ENCODE measurements at places on chromosomes 3 and 15.
A peak's percentile ranks its signal among the peaks of the same experiment; 100 is the strongest.

DNA sequence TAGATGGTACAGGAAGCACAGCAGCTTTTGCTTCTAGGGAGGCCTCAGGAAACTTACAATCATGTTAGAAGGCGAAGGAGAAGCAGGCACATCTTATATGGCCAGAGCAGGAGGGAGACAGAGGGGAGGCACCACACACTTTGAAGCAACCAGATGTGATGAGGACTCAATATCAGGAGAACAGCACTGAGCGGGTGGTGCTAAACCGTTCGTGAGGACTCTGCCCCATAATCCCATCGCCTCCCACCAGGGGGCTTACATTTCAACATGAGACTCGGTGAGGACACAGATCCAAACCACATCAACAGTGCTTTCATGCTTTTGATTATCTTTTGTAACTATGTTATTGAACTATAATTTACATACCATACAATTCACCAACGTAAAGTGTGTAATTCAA lies 7.6 kb upstream of the TMEM44 start:
- DNase-seq: peak; percentile 7

DNA sequence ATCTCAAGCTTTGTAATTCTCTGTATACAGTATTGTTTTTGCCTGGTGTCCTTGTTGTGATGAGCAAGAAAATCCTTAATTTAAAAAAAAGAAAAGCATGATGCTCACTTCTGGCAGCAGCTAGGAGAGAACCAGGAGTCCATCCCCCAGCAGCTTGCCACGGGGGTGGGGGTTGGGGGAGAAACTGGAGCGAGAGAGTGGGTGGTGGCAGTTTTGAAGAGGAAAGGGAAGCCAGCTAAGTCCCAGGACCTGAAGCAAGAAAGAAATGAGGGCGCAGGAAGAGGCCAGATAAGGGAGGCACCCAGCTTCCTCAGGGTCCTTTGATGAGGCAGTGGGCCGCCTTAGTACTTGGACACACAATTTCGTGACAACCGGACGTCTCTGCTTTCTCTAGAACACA lies 23.5 kb downstream of the CHAC1 start:
- DNase-seq: no peak

GRCh38 chr3:24475925-24476324 lies 18.7 kb downstream of the THRB start:
- no peak for DNase-seq

DNA sequence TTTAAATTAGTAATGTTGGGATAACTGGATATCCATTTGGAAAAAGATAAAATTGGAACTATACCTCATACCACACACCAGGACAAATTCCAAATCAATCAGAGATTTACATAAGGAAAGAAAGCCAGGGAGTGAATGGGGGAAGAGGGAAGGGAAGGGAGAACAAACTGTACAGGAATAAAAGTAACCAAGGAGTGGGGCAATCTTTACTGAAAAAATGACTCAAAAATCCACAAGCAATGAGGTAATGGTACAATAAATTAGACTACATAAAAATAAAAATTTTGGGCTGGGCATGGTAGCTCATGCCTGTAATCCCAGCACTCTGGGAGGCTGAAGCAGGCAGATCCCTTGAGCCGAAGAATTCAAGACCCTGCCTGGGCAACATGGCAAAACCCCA lies 82.6 kb downstream of the MLH1 start:
- no peak for DNase-seq

GRCh38 chr3:115627180-115628074 lies 4.1 kb downstream of the GAP43 start:
- DNase-seq: no peak

DNA sequence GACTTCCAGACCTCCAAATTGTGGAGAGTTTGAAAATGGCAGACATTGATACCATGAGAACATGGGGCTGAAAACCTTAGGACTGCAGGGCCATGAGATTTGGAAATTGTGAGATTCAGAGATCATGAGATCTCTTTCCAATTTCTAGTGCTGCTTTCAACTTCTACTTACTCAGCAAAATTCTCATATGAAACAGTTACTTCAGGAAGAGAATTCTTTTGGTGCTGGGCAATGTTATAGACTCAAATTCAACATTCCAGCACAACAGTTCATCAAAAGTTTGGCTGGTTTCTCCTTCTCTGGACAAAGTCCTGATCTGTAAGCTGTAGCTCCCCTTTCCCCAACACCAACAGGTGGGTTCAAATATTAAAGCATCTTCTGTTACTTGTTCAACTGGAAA lies 506.9 kb upstream of the NECTIN3 start:
- no peak for DNase-seq

- no peak for DNase-seq
Observed at GRCh38 chr3:196886144-196886543, 18.4 kb downstream of the SENP5 start.

DNA sequence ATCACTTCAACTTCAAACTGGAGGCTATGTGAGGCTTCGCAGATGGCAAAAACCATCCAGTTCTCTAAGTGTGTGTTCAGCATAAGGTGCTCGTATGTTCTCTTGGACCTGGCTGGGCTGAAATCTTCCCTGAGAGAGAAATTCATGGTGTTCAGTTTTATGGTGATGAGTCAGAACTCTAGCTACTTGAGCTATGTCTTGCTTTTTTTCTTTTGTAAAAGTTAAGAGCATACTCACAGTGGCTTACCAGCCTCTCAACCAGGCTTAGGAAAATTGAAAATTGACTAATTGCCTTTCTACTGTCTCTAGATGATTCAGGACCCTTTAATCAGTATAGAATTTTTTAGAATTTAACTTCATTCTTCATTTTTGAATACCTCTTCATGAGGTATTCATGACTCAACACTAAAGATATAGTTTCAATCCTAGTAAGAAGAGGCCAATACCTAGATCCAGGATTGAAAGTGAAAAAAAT lies 617.5 kb downstream of the TBL1XR1 start:
- no peak for DNase-seq

GRCh38 chr3:12323237-12323636 lies 34.4 kb downstream of the PPARG start:
- no peak for DNase-seq

DNA sequence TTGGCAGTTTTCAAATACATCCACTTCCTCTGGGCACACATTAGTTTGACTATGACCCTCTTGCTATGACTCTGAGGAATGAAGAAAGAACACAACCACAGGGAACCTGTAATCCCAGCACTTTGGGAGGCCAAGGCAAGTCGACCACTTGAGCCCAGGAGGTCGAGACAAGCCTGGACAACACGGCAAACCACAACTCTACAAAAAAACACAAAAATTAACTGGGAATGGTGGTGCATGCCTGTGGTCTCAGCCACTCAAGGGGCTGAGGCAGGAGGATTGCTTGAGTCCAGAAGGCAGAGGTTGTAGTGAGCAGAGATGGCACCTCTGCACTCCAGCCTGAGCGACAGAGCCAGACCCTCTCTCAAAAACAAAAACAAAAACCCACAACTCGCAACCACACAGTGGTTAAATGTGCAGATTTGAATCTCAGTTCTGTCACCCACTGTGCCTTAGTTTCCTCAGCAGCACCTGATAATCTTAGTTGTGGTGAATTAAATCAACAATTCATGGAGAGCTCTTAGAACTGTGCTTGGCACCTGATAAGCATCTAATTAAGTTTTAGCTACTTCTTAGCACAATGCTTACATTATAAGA lies 65.7 kb downstream of the MYLK start:
- DNase-seq: no peak

DNA sequence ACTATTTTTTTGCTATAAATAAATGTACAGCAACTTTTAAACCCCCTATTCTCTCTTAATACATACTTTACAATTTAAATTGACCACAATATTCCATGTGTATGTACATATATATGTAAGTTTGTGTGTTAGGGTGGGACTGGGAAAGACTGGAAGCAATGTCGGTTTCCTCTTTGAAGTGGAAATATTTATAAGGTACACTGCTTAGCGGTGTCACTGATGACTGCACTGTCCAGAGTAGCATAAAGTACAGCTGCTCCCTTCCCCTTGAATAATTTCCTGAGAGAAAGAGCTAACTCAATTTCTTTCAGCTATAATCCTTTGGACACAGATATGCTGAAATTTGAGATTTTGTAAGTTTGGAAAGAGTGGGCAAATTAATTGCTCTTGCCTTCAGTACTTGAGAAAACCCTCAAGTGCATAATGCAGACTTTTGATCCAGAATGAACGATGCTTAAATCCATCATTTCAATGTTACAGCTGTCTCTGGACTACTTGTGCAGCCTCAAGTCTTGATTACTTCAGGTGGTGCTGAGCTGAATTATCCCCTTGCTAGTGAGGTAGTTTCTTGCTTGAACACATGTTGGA lies 267.0 kb upstream of the CFAP20DC start:
- DNase-seq: no peak

DNA sequence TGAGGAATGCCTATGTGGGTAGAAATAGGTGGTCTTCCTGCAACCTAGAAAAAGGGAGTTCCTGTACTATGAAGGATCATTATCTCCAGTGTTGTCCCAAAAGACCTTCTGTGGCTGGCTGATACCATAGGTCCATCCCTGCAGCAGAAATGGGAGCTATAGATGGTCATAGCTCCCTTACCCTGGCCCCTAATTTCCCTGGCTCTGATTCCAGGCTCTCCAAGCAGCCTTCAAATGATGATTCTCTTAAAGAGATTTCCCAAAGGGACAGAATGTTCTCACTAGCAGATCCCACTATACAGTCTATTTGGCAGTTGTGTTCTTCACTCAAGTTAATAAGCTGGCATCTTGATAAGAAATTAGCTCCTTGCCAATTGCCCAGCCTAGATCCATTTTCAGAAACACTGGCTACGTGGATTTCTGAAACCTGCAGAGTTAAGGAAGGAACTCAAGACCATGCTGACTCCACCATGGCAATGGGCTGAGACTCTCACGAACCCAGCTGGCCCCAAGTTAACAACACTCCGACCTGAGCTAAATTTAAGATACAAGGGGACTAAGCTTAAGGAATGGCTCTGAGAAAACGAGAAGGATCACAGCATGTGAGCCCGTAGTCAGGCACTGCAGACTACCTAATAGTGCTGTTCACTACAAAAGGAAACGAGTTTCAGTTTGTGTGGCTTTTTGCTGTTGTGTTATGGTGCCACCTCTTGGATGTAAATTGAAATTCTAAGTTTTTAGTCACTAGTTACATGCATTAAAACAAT lies 11.4 kb downstream of the C15orf40 start:
- peak; percentile 51 for DNase-seq

- no peak for DNase-seq
Observed at GRCh38 chr3:87575550-87575949, 299.2 kb upstream of the POU1F1 start.

DNA sequence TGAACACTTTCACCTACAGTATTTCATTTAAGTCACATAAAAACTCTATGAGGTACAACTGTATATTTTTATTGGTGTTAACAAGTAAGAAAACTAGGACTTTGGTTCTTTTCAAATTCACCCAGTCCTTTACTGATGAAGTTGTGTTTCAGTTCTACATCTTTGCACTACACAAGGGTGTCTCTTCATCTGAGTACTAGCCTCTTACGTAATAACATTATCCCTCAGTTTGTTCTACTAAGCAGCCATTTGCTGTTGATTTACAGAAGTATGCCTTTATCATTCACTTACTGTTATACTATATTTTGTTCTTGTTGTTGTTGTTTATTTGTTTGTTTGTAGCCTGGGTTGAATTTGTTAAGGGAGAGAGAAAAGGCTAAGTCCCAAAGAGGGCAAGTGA lies 311.9 kb downstream of the PLOD2 start:
- DNase-seq: no peak

- no peak for DNase-seq
Observed at GRCh38 chr3:68773401-68773800, 158.9 kb downstream of the TAFA4 start.

- no peak for DNase-seq
Observed at GRCh38 chr3:99570061-99570460, 68.3 kb upstream of the COL8A1 start.

GRCh38 chr15:71705151-71705550 lies 105.2 kb upstream of the NR2E3 start:
- no peak for DNase-seq

DNA sequence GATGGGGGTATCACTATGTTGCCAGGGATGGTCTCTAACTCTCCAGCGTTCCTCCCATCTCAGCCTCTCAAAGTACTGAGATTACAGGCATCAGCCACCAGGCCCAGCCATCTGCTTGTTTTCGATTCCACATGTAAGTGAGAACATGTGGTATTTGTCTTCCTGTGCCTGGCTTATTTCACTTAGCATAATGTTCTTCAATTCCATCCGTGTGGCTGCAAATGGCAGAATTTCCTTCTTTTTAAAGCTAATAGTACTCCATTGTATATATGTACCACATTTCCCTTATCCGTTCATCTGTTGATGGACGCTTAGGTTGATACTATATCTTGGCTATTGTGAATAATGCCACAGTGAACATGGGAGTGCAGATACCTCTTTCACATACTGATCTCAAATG lies 70.6 kb downstream of the ASB7 start:
- DNase-seq: no peak

DNA sequence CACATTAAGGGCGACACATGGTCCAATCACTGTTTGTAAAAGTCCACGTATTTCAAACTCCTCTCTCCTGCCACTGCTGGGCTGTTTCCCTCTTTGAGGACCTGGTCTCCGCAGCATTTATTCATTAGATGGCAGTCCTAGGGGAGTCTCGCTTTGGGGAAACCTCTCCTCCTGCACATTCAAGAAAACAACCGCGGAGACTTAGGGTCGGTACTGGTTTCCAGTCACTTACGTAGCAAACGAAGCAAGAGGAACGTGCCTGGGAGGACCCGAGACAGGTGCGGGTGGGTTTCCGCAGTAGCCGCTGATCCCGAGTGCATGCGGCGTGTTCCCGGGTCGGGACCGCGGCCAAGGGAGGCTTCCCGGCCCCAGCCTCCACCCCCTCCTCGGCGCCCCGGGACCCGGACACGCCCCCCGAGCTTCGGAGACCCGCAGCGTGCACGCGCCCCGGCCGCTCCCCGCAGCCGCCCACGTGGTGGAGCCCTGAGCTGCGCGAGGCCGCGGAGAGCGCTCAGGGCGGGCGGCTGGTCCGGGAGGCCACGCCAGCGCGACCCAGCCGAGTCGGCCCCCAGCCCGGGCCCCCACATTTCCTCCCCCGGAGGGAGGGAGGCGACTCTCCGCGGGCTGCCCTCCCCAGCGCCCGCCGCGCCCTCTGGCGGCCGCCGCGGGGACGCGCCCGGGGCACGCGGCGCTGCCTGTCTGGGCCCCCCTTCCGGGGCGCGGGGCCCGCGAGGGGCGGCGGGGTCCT lies 1.1 kb upstream of the IGF1R start:
- no peak for DNase-seq

DNA sequence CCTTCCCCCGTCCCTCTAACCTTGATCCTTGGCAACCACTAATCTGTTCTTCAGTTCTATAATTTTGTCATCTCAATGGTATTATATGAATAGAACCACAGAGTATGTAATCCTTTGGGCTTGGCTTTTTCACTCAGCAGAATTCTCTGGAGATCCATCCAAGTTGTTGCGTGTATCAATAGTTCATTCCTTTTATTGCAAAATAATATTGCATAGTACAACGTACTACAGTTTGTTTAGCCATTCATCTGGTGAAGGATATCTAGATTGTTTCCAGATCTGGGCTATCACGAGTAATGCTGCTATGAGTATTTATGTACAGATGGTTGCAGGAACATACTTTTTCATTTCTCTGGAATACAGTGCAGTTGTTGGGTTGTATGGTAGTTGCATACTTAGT lies 76.2 kb downstream of the PLXNA1 start:
- no peak for DNase-seq
